ENCODE measurements at places on chromosomes 2 and 18. TPM values are rescaled to one million over a fixed set of nuclear protein-coding genes. Genes with fewer than 3 reads are reported as not detected.

The STAT4 gene
- 1.8 TPM for total RNA-seq

The SGO2 gene
- 1.2 TPM for total RNA-seq

The GPR35 gene
- 0.75 TPM for total RNA-seq

The SH3YL1 gene
- total RNA-seq = 9.3 TPM

The ZNF385B gene
- total RNA-seq = 0.89 TPM

The CHRNA1 gene
- 1.3 TPM for total RNA-seq

The RGPD3 gene
- not detected for total RNA-seq

The CHST9 gene
- total RNA-seq = 11.8 TPM

The TNFRSF11A gene
- total RNA-seq = 0.72 TPM

The MSTN gene
- not detected for total RNA-seq
